Stimulated activated naive B cell treated with anti-CD40 and anti-IgM and Interleukin-4, amounts not matched to agents 10 μg/mL and 1 μg/mL and 100 μg/mL, for 72 hours (primary cell): ENCODE measurements at places on chromosomes 7 and 10.

DNA sequence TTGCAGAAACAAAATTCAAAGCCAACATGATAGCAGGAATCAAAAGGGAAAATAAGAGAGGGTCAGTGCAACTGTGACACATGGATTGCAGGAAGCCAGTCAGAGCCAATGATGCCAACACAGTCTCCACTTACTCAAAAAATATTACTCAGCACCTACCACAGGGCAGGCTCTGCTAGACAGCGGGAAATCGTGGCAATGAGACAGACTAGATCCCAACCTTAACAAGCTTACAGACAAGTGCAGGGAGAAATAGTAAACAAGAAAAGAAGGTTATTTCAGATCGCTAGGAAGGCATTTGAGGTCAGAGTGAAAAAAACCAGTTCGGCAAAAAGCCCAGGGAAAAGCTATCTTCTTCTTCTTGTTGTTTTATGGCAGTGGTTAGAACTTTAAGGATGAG is 45.2 kb upstream of the NPFFR1 start:
- no peak for DNase-seq

GRCh38 chr7:123836656-123837055 is 8.3 kb upstream of the HYAL4 start:
- DNase-seq = no peak

GRCh38 chr10:132355754-132356153 is 23.8 kb downstream of the LRRC27 start:
- no peak for DNase-seq

DNA sequence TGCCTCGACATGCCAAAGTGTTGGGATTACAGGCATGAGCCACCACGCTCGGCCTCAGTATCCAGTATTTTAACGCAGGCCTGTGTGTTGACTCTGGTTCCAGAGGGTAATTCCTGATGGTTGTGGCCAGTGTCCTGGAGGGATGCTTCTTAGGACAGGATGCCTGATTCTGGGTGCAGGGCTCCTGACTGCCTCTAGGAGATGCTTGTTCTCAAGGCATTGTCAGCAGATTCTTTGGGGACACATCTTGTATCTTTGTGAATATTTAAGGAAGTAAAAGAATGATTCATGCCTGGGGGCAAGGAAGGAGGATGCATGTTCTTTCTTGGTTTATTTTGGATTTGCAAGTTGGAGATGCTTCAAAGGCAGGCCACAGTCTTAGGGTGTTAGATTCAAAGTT is 2.2 kb downstream of the ZDHHC4 start:
- DNase-seq = no peak

DNA sequence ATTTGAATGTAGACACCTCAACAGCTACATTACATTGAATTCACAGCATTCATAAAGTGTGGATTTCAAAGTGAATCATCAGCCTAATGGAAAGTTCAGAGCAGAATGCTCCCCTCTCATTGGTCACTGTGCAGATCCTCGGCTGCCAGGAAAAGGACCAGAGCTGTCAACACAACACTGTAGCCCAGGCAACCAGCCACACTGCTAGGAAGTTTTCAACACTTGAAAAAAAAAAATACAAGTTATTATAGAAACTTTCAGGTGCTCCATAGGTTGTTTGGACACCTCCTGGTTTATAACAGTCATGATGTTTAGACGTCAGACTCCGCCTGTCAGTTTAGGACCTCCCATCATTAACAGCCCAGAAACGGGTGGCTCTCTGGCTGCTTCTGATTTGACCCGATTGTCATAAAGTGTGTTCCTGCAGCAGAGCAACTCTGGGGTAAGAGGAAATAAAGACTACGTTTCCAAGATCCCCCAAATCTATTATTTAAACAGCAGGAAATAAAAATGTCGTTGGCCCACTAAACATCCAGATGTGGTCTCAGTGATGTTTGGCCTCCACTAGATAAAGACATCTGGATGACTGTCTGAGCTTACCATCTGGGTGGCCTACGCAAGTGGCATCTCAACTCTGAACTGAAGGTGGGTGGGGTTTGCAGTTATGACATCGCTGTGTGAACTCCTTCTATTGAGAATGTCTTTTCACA is 117.4 kb downstream of the CABCOCO1 start:
- DNase-seq = no peak

DNA sequence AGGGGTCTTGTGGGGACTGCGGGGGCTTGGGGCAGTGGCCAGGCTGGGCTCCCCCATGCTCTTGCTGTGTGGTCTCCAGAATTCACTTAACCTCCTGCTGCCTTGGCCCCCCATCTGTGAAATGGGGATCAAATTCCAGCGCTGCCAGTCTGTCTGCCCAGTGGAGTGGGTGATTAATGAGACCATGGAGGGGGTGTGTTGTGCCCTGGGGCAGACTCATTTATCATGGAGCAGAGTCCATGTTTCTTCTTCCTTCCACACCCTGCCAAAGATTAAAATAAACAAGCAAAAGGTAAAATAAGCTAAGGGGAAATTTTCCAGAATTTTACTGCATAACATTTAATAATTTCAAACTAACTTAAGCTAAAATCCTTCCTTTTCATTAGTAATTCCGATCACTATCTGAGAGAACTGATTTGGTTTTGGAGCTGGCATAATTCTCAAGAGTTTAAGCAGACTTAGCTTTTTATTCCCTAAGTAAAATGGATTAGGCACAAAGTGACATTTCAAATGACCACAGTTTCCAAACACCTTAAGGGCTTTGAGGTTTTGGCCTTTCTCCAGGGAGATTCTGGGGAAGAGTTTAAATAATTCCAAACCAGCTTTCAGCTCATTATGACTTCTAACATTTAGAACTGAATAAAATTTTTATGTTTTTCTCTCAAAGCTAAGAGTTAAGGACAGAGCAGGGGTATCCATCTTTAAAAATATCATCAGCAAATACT is 211.9 kb downstream of the CXCL12 start:
- DNase-seq = no peak

- DNase-seq = no peak
These were observed at the start of gene KLF6 for GRCh38 chr10:3784510-3785250. KLF6 (minus strand) TSS chr10:3785209; CDS start chr10:3785014, 195 bp downstream.

GRCh38 chr7:46786995-46787394 is 794.9 kb downstream of the TNS3 start:
- no peak for DNase-seq

GRCh38 chr10:22897371-22897770 is 30.5 kb upstream of the ARMC3 start:
- DNase-seq = no peak

DNA sequence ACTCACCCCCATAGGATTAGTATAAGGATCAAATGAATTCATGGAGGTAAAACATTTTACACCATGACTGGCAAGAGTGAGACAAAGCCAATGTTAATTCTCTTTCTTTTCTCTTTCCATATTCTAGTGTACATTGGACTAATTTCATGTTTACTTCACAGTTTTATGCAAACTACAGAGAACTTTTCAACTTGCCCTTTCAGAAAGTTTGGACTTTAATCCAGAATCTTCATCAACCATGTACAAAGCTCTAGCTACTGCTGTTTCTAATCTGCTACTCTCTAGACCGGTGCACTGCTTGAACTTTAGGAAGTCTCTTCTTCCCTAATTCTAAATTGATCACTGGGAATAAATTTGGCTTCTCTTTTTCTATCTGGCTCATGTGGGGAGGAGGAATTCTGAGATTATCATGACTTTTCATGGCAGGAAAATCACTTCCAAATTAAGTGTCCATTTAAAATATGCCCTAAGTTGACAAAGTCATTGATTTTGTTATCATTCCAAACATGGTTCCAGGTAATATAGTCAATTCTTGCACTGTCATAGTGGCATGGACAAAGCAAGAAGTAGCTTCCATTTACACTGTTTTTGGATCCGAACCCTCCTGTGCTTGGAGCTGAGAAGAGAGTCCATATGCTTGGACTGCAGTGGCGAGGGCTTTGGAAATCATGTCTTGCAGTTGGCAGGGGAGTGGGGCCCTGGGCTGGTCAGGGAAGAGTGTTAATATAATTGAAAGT is 903.3 kb downstream of the CCSER2 start:
- no peak for DNase-seq

- DNase-seq = no peak
These were observed 107.5 kb upstream of the ANLN start for GRCh38 chr7:36281945-36282717.

GRCh38 chr7:111108000-111108399 is 17.1 kb downstream of the LRRN3 start:
- no peak for DNase-seq

GRCh38 chr7:32289651-32290414 is 200.3 kb downstream of the LSM5 start:
- no peak for DNase-seq

GRCh38 chr10:31961277-31962074 is 32.8 kb upstream of the ARHGAP12 start:
- DNase-seq = peak; percentile 15

DNA sequence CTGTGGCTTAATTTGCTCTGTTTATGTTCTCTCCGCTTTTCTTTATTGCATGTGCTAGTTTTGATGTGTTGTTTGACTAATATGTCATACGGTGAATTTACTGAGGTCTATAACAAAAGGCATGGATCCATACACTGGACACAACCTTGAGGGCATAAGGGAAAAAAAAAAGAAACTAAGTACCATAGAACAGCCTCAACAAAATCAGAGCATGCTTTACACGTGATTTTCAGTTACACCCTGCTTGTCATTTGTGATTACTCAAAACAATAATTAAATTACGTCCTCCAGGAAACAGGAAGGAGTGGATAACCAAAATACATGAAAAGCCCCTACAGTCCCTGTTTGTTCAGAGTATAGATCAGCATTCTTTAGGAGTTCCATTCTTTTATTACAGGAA is 150.5 kb downstream of the CRPPA start:
- DNase-seq = no peak

GRCh38 chr7:87312215-87312865 is 33.1 kb upstream of the CROT start:
- peak; percentile 41 for DNase-seq

DNA sequence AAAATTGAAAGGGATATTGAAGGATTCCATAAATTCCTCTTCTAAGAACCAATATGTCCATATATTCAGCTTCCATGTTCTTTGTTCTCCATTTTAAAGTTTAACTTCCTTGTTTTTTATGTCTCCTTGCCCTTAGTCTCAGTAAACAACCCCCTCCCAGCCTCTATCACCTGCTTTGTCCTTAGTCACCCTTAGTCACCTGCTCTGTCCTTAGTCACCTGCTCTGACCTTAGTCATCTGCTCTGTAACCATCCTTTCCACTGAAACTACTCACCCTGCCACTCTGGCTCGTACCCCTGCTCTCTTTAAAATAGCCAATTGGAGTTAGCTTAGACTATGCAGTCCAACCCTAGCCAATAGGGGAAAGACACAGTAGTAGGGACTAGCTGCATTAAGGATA is 136.2 kb upstream of the TMEM106B start:
- no peak for DNase-seq

- DNase-seq = no peak
These were observed 46.2 kb upstream of the ADRB1 start for GRCh38 chr10:113997428-113997827.

- DNase-seq = no peak
These were observed 25.6 kb downstream of the CDK14 start for GRCh38 chr7:90621747-90622140.

- no peak for DNase-seq
These were observed 102.1 kb upstream of the KCND2 start for GRCh38 chr7:120170834-120171233.

GRCh38 chr7:26153823-26154783 is 2.1 kb downstream of the NFE2L3 start:
- no peak for DNase-seq

GRCh38 chr10:30447125-30447799 is 13.3 kb downstream of the MAP3K8 start:
- DNase-seq = no peak

- no peak for DNase-seq
These were observed 2.8 kb downstream of the MPP7 start for GRCh38 chr10:28300027-28300426.

- no peak for DNase-seq
These were observed 203.7 kb upstream of the IMMP2L start for GRCh38 chr7:111765751-111766643.

DNA sequence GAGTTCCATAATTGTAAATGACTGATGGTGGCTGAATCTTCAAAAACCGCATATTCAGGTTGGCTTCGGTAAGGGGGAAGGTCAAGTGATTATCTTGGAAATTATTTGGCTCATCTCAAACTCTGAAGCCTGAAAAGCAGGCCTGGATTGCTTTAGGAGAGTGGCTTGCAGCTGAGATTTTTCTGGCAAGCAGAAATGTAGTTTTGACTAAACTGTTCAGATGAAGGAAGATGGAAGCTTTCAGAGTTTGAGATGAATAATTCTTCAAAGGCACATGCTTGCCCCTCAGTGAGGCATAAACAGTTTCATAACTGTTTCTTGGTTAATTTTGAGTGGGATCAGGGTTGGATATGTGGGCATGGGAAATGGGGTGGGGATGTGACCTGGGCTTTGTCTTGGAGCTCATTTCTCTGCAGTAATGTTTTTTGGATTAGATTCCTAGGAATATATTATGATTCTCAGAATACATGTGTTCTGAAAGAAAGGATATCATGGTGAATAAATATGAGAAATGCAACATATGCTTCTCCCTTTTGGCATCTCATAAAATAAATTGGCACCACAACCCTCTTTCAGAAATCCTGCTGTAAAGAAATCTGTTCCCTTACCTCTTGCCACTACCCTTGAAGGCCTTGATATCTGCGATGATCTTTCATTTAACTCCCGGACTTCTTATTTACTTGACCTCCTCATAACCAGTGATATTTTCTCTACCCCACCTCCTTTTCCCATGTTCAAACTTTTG is 469.2 kb downstream of the ADRA2A start:
- DNase-seq = no peak

- DNase-seq = no peak
These were observed 16.8 kb upstream of the LRRC72 start for GRCh38 chr7:16509829-16510228.

- DNase-seq = no peak
These were observed 33.6 kb downstream of the PDE1C start for GRCh38 chr7:32036557-32036956.

GRCh38 chr7:78014401-78014800 is 215.8 kb downstream of the PHTF2 start:
- DNase-seq = no peak

GRCh38 chr7:74033372-74034311 is 5.7 kb downstream of the ELN start:
- DNase-seq = no peak

DNA sequence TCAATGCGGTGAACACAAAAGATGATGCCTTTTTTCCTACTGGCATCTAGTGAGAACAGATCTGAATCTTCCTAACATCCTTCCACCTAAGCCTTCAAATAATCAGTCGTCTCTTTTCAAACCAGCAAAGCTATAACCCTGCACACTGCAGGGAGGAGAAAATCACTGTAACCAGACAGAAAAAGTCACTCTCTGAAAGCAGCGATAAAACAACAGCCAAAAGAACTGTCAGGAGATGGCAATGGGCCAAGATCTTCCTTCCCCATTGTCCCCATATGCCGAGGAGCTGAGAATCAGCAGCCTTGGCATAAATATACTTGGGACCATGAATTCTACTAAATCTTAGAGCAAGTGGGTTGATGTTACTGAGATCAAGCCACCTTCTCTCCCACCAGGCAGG is 13.1 kb downstream of the FZD9 start:
- DNase-seq = no peak

- DNase-seq = no peak
These were observed 85.0 kb downstream of the KMT2E start for GRCh38 chr7:105098863-105099515.
